ENCODE measurements at places on chromosomes 2 and 18.

- no peak for DNase-seq
Observed at GRCh38 chr2:202944408-202944807, 32.3 kb downstream of the CARF start.

DNA sequence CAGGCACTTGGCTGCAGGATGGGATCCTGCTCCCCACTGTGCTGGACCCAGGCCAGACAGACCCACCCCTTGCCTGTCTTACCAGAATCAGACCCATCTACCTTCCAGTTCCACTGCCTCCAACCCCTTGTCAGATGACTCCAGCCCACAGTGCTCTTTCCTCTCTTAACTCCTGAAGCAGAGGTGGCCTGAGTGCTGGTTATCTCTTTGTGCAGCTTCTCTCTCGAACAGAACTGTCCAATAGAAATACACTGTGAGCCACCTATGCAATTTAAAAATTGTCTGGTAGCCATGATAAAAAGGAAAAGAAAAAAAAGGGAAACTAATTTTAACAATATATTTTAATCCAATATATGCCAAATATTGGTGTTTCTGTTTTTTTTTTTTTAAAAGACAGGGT lies 160.2 kb upstream of the SMAD2 start:
- DNase-seq, result no peak

- DNase-seq, result no peak
Observed at GRCh38 chr18:31633392-31634330, 42.0 kb downstream of the TTR start.

DNA sequence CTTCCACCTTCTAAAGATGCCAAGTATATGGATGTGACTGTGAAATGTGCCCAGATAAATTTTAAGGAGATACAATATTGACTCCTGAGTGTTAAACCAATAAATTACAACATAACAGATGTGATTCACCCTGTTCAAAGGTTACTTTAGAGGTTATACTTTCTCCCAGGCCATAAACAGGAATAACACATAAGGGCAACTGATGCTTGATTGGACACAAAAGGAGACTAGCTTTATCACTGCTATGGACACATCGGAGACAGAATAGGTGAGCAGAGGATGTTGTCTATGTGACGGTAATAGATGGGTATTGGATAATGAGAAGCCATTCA lies 31.9 kb upstream of the SLC25A52 start:
- DNase-seq, result no peak

Measured in NCI-H1048 (cell line).